ENCODE measurements at places on chromosomes 4 and X. TPM values are rescaled to one million over a fixed set of nuclear protein-coding genes. Genes with fewer than 3 reads are reported as not detected.

The SOD3 gene
- total RNA-seq = 0.21 TPM

The CT45A5 gene
- total RNA-seq = not detected

The ALB gene
- total RNA-seq = not detected

The RAB9A gene
- 58.3 TPM for total RNA-seq

The SORBS2 gene
- total RNA-seq = 6.3 TPM

The CXorf49 gene
- not detected for total RNA-seq

The VCX2 gene
- total RNA-seq = not detected

The ANXA10 gene
- not detected for total RNA-seq

The TRIM2 gene
- 14.9 TPM for total RNA-seq

The PHOX2B gene
- not detected for total RNA-seq

The KDM5C gene
- total RNA-seq = 97.5 TPM

The DCK gene
- total RNA-seq = 18.5 TPM

The PABPC1L2B gene
- total RNA-seq = not detected

The ZNF827 gene
- total RNA-seq = 1.5 TPM

The EVC2 gene
- total RNA-seq = 2.8 TPM

The WDFY3 gene
- 16.4 TPM for total RNA-seq

The PAGE5 gene
- total RNA-seq = not detected

The ZXDA gene
- 1.7 TPM for total RNA-seq

The CSAG2 gene
- not detected for total RNA-seq

The RHOH gene
- not detected for total RNA-seq

The USP17L10 gene
- total RNA-seq = not detected

The SLC49A3 gene
- 0.63 TPM for total RNA-seq

The ADH1B gene
- total RNA-seq = not detected

The ARHGAP24 gene
- 3.4 TPM for total RNA-seq

The MORF4L2 gene
- 319 TPM for total RNA-seq

The SLIT2 gene
- total RNA-seq = 0.63 TPM

The RIPPLY1 gene
- total RNA-seq = not detected

The PGK1 gene
- 534 TPM for total RNA-seq

The GAGE12J gene
- not detected for total RNA-seq

The PTTG2 gene
- not detected for total RNA-seq

The SPANXA2 gene
- not detected for total RNA-seq

The SGMS2 gene
- total RNA-seq = 86.9 TPM

The TEX13B gene
- total RNA-seq = not detected

The FGF13 gene
- total RNA-seq = not detected

The CAPN6 gene
- 0.14 TPM for total RNA-seq

The TGIF2LX gene
- total RNA-seq = not detected

The MAMLD1 gene
- total RNA-seq = 1.1 TPM

The SHOX gene
- total RNA-seq = not detected

The WNK3 gene
- total RNA-seq = 0.92 TPM

The BEX4 gene
- total RNA-seq = 20.9 TPM

Measured in airway epithelial cell (primary cell).